ENCODE measurements at places on chromosomes 1 and 21.

DNA sequence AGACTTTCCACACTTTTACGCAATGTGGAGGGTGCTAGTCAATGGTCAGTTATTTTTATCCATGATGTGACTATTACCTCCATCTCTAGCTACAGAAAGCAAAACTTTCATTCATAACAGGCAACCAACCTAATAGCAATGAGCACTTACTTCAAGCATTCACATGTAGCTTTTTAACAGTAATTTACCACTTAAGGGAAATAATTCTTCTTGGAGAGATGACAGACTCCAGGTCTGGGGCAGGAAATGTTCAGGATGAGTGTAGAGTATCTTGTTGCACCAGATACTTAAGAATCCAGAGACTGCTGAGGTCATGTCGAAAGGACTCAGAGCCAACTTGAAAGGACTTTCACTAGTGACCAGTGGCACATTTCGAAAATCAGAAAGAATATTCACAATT is 347.6 kb downstream of the CHRM3 start:
- no peak for DNase-seq

DNA sequence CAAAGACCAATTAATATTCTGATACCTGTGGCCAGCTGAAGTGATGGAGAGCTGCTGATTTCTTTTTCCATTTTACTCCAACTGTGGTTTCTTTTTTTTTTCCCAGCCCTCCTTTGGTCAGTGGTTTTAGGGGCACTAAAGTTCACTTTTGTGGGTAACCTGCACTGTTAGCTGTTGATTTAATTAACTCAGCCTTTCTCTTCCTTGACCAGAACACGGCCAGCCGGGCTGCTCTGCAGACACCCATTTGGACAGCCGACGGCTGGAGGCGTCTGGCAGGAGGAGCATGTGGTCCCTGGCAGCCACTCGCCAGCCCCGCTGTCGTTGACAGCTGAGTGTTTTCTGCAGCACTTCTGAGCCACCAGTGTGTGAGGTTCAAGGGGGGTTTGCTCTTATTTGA is 136.2 kb upstream of the RUNX3 start:
- DNase-seq: no peak

DNA sequence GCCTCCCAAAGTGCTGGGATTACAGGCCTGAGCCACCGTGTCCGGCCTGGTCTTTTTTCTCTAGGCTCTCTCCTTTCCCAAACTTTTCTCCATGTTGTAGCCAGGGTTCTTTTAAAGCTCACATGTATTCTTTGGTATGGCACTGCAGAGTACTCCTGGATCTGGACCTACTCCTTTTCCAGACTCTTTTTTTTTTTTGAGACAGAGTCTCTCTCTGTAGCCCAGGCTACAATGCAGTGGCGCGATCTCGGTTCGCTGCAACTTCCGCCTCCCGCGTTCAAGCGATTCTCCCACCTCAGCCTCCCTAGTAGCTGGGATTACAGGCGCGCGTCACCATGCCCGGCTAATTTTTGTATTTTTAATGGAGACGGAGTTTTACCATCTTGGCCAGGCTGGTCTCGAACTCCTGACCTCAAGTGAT is 602 bp upstream of the MED18 start:
- no peak for DNase-seq

- DNase-seq: no peak
Measured at GRCh38 chr1:183956559-183957188, 80.9 kb downstream of the COLGALT2 start.

DNA sequence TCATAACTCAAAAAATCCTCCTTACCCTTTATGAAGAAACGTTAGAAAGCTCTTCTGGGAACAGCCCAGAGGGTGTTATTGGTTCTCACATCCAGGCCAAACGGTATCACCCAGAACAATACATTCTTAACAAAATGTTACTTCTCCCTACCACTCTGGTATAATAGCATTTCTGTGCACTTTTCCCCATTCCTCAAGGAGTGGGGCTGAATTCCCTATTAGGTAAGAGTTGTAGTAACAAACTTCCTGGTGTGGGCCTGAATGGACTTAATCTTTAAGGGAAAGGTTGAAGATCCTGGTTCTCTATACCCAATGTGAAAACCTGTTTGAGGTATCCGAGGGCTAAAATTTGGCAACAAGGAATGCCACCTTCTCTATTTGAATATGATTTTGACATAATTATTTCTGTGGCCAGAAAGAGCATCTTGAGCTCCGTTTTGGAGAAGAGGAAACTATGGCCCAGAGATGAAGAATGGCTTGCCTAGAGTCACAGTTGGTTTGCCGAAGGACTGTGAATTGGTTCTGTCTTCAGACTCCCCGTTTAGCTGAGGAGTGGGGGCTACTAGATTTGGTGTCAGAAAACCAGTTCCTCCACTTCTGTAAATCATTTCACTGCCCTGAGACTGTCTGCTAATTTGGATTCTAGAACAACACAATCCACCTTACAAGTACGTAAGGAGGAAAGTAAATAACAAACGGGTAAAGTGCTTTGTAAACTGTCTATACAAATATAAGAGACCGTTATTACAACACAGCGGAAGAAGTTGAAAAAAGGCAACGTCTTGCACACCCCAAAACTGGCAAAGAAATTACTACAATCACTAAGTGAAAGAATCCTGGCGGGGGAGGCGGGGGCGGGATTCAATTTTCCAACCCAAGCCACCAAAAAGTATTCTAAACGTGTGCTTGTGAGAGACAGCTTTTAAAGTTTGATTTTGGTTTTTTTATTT is 2.3 kb downstream of the ANP32E start:
- no peak for DNase-seq

DNA sequence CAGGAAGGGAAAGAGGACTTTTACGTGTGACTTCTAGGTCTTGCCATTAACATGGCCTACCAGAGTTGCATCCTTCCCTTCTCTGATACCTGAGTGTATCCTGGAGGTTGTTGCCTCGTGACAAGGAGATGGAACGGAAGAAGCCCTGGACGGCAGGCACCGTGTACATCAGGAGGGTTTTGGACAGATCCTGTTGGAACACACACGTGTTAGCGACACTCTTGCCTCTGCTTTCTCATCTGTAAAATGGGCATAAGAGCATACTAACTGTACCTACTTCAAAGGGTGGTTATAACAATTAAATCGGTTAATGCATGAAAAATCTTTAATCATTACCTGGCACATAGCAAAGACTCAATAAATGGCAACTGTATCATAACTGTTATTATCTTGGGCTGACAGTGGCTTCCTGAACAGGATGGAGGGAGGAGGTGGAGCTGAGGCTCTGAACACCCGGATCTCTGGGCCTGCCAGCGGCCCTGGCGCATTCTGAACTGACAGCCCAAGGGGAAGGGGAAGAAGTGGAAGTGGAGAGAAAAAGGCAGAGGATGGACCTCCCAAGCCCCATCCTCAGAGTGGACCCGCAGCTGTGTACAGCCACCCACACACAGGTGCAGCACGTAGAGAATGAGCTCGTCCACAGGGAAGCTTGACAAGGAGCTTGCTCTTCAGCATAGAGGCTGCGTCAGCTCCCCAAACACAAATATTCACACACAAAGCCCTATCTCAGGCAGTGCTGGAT is 30.2 kb upstream of the EXOSC10 start:
- no peak for DNase-seq

DNA sequence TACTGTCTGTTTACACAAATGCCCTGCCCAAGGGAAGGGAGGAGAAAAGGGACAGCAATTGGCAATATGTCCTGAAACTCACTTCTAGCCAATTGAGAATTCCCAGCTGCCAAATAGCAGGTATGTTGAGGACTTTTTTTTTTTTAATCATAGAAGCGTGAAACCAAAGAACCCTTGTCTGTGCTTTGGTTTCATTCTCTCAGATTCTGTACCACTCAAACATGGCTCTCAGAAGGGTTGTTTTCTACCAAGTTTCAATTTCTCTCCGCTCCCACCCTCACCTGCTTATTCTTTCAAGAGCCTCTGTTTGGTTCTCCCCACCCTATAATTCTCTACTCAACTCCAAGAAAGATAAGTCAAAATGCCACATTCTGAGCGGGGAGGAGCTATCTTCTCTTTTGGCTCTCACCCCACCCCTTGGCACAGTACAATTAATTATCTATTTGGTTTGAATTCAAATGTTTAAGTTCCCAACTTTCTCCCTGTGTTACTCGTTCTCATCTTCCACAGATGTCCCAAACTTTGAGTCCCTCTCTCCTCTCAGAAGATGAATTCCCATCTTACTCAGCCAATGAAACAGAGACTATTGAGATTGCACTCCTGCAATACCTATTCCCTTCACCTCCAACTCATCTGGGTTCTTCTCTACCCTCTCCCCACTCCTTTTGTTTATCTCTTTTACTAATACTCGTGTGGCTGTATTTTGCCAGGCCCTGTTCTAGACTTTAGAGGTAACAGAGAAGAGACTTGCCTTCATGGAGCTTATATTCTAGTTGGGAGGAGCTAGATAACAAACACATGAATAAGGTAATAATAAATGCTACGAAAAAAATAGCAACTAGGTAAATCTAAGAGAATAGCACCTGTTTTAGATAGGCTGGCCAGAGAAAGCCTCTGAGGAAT is 3.9 kb upstream of the TP53BP2 start:
- no peak for DNase-seq

GRCh38 chr1:35656148-35656862 is 15.0 kb upstream of the PSMB2 start:
- DNase-seq: no peak

DNA sequence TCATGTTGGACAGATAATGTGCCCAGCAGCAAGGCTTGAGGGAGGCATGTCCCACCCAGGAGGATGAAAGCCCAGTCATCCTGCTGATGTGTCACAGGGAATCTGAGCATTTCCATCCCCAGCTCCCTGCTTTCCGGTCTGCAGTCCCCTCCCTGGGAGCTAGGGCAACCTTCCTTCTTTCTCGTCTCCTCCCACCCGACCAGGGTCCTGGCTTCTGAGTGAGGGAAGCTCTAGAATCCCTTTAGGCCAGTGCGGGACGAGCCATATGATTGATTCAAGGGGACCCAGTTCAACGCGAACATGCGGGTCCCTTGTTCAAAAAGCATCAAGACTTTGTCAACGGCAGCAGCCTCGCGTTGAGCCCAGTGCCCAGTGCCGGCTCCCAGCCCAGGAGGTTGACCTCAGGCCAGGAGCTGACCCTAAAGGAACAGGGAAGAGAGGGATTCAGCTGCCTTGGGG is 96.7 kb upstream of the TMPRSS2 start:
- no peak for DNase-seq

DNA sequence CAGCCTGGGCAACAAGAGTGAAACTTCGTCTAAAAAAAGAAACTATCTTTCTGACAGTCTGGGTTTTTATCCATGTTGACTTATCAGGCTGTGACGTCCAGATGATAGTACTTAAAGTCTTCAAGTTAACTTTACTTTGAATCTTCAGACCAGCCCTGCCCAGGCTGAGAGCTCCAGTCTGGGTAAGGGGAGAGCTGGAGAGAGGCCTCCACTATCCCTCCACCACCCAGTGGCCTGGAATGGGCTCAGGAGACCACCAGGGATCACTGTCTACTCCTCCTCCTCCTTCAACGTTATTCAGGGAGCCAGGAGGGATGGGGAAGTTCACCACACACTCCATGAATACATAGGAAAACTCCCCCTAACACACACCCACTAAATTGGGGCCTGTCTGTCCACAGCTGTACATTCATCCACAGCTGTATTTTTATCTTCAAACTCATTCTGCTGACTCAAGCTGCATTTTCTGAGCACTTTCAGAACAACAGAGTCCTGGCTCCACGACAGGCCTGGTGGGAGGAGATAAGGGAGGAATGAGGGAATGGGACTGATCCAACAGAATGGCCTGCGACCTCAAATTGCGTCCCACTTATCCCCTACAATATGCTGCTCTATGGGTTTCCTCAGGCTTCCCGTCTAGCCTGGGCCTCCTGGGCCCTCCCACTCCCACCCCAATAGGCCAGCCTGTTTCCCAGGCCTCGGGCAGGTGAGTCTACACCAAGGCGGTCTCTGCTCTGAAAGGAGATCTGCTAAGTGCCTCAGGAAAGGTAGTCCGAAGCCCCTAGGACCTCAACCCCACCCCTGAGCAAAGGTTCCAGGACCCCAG is 1.8 kb downstream of the SLC45A3 start:
- peak; percentile 51 for DNase-seq

DNA sequence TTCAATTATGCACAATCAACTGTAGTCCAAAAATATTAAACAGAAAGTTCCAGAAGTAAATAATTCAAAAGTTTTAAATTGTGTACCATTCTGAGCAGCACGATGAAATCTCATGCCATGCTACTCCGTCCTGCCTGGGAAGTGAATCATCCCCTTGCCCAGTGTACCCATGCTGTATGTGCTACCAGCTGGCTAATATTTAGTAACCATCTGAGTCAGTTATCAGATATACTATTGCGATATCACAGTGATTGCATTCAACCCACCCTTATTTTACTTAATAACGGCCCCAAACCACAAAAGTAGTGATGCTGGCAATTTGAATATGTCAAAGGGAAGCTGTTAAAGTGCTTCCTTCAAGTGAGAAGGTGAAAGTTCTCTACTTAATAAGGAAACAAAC is 56.2 kb downstream of the EVI5 start:
- DNase-seq: no peak

- no peak for DNase-seq
Measured at GRCh38 chr1:231013391-231014015, 26.6 kb downstream of the FAM89A start.

DNA sequence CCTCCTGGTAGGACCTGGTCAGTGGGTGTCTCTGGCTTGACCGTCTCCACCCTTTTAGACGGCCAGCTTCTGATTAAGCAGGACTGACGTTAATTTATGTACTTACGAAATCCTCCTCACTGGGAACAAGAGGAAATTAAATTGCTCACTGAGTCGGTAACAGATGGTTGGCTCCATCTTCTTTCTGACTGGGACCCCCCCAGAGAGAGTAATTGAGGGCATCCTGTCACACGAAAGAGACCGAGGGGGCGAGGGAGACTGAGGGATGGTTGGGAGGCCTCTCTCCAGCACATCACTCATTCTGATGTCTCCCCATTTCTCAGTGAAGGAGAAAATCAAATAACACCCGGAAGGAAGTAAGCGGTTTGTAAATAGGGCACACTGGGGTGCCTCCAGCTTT is 104.8 kb downstream of the OMA1 start:
- DNase-seq: no peak

GRCh38 chr21:17446737-17447136 is 66.1 kb upstream of the CXADR start:
- no peak for DNase-seq

DNA sequence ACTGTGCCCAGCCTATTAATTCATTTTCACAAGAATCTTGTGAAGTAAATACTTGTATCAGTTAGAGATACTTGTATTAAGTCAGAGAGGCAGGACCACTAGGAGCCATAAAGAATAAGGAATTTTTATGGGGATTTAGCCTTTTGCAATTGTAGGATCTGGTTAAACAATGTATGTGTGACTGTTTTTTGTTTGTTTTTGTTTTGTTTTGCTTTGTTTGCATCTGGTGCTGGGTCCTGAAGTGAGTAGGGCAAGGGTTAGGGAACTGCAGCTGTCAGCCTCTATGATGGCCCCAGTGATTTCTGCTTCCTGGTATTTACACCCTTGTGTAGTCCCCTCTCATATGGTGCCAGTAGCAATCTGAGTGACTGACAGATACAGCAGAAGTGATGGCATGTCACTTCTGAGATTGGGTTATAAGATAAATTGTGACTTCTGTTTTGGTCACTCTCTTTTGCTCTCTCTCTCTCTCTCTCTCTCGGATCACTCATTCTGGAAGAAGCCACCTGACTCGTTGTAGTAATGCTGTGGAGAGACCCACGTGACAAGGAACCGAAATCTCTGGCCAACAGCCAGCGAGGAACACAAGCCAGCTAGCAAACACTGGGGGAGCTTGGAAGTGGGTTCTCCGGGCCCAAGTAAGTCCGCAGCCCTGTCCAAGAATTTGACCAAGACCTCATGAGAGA is 96.2 kb upstream of the MARK1 start:
- no peak for DNase-seq

Measured in ecto neural progenitor cell (in vitro differentiated cells).